ENCODE measurements at places on chromosomes 1 and 21. TPM values are rescaled to one million over a fixed set of nuclear protein-coding genes. Genes with fewer than 3 reads are reported as not detected.
A peak's percentile ranks its signal among the peaks of the same experiment; 100 is the strongest.

Gene LCE1D
- total RNA-seq = not detected

DNA sequence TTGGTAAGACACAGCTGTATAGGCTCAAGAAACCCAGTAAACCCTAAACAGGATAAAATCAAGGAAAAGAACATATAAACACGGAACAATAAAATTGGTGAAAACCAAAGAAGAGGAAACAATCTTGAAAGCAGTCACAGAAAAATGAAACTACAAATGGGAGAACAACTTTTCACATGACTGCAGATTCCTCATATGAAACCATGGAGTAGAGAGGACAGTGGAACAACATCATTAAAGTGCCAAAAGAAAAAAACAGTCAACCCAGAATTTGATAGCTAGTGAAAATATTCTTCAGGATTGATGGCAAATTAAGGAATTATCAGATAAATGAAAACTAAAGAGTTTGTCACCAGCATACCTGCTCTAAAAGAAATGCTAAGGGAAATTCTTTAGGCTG lies 23.9 kb upstream of the B3GALT5 start:
- no peak for DNase-seq

- DNase-seq = no peak
Observed at GRCh38 chr1:84020151-84020550, 21.2 kb upstream of the TTLL7 start.

Gene OPRD1
- total RNA-seq = not detected

DNA sequence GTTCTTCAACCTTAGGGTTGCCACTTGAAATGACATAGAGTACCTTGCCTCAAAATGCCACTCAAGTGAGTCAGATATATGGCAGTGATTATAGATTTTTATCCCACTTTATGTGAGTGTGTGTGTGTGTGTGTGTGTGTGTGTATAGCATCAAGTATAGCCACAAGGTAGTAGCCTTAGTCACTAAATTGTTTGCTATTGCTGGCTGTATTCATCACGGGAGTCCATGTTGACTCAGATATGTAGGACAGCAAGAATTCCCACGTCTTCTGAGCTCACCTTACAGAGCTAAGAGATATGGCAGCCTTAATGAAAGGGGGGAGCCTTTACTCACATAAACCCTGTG lies 9.3 kb downstream of the ETS2 start:
- DNase-seq = no peak

GRCh38 chr1:43954036-43954435 lies 7.3 kb downstream of the IPO13 start:
- DNase-seq = no peak

DNA sequence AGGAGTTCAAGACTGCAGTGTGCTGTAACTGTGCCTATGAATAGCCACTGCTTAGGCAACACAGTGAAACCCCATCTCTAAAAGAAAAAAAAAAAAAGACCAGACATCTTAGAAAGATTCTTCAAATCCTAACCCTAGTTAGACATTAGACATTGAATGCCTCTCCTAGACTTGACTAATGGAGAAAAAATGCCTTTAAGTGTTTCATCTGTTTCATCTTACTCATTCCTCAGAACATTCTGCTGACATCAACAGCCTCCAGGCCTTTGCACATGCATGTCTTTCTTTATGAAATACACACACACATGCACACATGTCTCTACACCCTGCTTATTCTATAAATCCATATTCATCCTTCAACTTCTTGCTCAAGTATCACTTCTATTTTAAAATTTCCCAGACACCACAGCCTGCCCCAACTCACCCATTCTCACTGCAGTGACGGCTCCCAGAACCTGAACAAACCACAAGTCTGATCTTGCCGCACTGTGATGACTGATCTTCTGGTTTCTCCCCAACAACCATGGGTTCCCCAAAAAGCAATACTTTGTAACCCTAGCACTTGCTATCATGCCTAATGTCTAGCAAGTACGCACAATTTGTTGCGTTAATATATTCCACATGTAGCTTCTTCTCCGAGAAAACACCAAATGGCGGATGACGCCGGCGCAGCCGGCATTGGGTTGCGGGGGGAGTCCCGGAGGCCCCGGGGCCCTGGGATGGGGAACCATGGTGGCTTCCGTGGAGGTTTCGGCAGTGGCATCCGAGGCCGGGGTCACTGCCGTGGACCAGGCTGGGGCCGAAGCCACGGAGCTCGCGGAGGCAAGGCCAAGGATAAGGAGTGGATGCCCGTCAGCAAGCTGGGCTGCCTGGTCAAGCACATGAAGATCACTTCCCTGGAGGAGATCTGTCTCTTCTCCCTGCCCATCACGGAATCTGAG lies 37.4 kb downstream of the LRRC52 start:
- DNase-seq = peak; percentile 74

Gene SH2D2A
- total RNA-seq = 7.3 TPM

Gene DCAF6
- 37.5 TPM for total RNA-seq

- no peak for DNase-seq
Observed at GRCh38 chr1:152582647-152583046, 2.3 kb upstream of the LCE3D start.

Gene TTC34
- 2.4 TPM for total RNA-seq

Gene LRRC3
- total RNA-seq = 4.6 TPM

Gene ACTL8
- total RNA-seq = not detected

GRCh38 chr1:192905049-192905448 lies 96.2 kb downstream of the RGS2 start:
- DNase-seq = no peak

Gene TRIM46
- not detected for total RNA-seq

Gene LRRC38
- not detected for total RNA-seq

DNA sequence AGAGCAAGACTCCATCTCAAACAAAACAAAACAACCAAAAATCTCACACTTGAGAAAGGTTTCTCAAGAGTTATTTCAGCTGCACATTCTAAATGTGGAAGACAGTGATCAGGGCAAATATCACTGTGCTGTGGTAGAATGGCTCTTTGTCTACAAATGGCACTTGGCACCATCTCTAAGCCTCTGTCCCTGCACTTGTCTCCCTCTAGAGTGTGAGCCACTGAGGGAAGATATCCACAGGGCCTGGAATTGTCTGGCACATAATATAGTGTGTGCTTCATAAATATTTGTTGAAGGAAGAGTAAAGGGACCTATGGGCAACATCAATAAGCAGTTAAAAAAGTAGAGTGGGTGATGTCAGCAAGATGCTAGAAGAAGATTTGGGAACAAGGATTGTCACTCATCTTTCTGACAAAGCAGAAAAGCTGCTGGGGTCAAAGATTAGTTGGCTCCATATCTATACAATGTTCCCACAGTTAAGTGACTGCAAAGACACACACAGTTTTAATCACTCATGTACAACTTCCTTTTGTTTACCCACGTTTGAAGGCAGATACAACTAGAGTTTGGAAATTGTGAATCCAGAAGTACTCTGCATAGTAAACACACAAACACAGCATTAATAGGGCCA lies 19.1 kb downstream of the CD101 start:
- no peak for DNase-seq

DNA sequence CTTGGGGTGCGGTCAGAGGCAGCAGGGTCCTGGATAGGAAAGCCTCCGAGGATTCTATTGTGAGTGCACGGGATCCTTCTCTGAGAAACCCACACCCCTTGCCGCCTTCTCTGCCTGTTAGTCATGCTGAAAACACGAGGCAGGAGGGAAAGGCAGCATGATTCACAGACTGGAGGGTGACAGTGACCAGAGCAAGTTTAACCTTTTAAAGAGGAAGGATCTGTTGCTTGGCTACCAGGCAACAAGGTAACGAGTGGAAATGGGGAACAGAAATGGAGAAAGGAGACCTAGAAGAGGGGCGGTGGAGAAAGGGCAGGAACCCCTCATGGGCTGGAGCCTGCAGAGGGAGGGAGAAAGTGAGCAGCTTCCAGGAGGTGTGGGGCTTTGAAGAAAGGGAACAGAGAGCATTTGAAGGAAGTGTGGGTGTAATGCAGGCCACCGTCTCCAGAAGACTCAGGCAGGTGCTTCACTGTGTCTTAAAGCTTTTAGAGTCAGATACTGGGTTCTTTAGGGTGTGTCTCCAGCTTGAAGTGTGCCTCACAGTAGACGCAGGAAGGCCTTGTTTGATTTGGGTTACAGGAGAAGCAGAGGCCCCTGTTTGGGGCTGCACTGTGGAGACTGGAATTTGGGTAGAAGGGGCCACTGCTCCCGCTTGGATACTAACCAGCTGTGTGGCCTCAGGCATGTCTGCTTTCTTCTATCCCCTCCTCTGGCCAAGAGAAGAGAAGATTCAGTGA lies 19.1 kb downstream of the OPTC start:
- DNase-seq = no peak

GRCh38 chr1:26972390-26972789 lies 12.1 kb upstream of the KDF1 start:
- no peak for DNase-seq

DNA sequence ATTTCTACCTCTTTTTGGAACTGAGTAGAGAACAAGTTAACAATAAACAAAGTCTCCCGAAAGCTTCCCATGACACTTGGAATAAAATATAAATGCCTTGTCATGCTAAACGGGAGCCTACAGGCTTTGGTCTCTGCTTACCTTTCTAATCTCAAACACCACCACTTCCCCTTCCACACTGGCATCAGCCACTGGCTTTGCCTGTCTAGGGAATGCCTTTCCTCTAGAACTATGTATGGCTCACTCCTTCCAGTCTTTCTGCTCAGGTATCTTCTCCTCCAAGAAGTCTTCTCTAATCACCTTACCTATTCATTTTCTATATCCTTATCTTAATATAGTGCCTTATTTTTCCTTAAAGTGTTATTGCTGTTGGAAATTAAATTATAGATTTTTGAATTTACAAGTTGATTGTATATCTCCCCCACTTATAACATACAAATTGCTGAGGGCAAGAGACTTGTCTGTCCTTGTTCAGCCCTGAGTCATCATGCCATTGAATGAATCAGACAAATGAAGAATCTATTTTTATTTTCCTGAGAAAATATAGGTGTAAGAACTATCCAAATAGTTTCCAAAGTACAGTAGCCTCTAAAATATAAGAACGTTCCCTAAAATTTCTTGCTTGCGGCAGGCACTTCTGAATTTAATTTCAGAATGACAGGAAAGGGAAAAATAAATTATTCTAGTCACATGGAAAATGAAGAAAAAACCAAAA lies 119.2 kb downstream of the TM2D1 start:
- no peak for DNase-seq

- no peak for DNase-seq
Observed at GRCh38 chr21:43201491-43201890, 32.7 kb downstream of the CRYAA start.

Gene SLFNL1
- 5.3 TPM for total RNA-seq

Gene CD46
- total RNA-seq = 358 TPM

- no peak for DNase-seq
Observed at GRCh38 chr1:202165267-202165941, 5.0 kb upstream of the PTPN7 start.

- DNase-seq = no peak
Observed at GRCh38 chr1:92837062-92837461, 5.2 kb downstream of the RPL5 start.
